ENCODE measurements at places on chromosomes 12 and 14. TPM values are rescaled to one million over a fixed set of nuclear protein-coding genes. Genes with fewer than 3 reads are reported as not detected.

DNA sequence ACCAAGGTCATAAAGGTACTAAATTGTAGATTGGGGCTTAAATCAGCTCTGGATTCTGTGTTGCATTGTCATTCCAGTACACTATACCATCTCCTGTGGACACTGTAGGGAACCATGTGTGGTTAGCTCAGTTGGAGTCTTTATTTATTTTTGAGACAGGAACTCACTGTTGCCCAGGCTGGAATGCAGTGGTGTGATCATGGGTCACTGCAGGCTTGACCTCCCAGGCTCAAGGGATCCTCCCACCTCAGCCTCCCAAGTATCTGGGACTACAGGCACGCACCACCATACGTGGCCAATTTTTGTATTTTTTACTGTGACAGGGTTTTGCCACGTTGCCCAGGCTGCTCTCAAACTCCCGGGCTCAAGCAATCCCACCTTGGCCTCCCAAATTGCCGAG is 6.7 kb downstream of the PAPOLA start:
- no peak for DNase-seq

The GLS2 gene
- not detected for total RNA-seq

DNA sequence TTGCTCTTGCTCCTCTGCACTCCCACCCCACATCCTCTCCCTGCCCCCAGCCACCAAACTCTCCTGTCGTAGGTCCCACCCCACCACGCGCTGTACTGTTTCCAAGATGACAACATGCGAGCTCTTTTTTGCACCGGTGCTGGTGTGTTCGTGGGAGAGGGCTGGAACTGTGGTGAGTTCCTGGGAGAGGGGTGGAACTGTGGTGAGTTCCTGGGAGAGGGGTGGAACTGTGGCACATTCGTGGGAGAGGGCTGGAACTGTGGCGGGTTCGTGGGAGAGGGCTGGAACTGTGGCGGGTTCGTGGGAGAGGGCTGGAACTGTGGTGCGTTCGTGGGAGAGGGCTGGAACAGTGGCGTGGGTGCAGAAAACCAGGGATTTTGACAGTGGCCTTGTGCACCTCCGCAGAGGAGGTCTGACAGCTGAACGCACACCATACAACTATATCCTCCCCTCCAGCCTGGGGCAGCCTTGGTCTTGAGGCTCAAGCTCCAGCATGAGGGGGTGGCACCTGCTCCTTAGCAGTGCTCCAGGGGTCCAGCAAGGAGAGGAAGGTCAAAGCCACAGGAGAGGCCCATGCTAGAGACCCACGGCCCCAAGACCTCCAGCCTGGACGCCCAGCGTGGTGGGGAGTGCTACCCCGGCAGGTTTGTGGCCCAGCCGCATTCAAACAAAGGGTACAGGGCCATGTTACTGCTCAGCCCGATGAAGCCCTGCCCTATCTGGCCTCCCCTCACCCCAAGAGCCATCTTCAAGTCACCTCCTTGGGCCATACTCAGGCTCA is 50.1 kb downstream of the ACTN1 start:
- no peak for DNase-seq

- DNase-seq = no peak
Measured at GRCh38 chr12:1948883-1949282, 30.4 kb upstream of the CACNA2D4 start.

- DNase-seq = no peak
Measured at GRCh38 chr12:76830436-76830835, 48.4 kb downstream of the CSRP2 start.

- no peak for DNase-seq
Measured at GRCh38 chr14:74867673-74868072, 8.3 kb downstream of the PROX2 start.

DNA sequence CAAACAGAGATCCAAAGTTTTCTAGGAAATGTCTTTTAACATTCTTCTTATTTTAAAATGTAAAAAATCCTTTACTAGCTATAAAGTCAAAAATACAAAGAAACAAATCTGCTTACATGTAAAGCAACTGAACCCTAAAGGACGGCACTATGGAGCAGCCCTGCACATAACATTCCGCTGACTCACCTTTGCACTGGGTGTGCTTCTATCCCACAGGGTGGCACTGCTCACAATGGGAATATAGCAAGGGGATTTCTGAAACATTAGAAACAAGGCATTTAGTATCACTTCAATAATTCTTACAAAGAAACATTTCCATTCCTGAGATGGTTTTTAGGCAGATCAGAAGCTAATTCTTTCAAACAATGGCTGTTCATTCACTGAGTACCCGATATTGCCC is 94.3 kb downstream of the C12orf42 start:
- DNase-seq = peak; percentile 57

The GUCY2C gene
- not detected for total RNA-seq

The TTC9 gene
- 1.1 TPM for total RNA-seq

All from A172 (cell line).